ENCODE measurements at places on chromosomes 16 and 17.

- no peak for DNase-seq
Observed at GRCh38 chr17:57900991-57901743, 51.3 kb upstream of the MRPS23 start.

GRCh38 chr17:1697681-1698080, 12.5 kb downstream of the TLCD2 start:
- DNase-seq = no peak

GRCh38 chr17:69423450-69423849, 9.0 kb downstream of the MAP2K6 start:
- no peak for DNase-seq

- DNase-seq = no peak
Observed at GRCh38 chr16:11658896-11659708, 9.2 kb upstream of the SNN start.
